Nasal cavity respiratory epithelium epithelial cell of viscerocranial mucosa (primary cell): ENCODE measurements at places on chromosomes 4 and X. TPM values are rescaled to one million over a fixed set of nuclear protein-coding genes. Genes with fewer than 3 reads are reported as not detected.

The FAAH2 gene
- 7.5 and 10.1 TPM in 2 replicates for total RNA-seq

The NSUN7 gene
- total RNA-seq = 3.6 and 4.1 TPM in 2 replicates

The TIMM8A gene
- total RNA-seq = 8.5 and 12.1 TPM in 2 replicates

The ATP1B4 gene
- not detected in 2 replicates for total RNA-seq

The CT45A7 gene
- not detected in 2 replicates for total RNA-seq
